ENCODE measurements at places on chromosomes 6 and 20. TPM values are rescaled to one million over a fixed set of nuclear protein-coding genes. Genes with fewer than 3 reads are reported as not detected.

- peaks cover 49% of the 10 kb centered on the region for H3K4me1 ChIP-seq
- no peak overlapping the region for H3K4me3 ChIP-seq
- H3K27me3 ChIP-seq = no peaks in the 10 kb centered on the region
- no peak for DNase-seq
- no peak overlapping the region for H3K27ac ChIP-seq
Measured at GRCh38 chr6:33279257-33279695, 2.4 kb downstream of the B3GALT4 start.

GRCh38 chr6:138991206-138991605 is 3.2 kb upstream of the REPS1 start:
- no peak overlapping the region for H3K27ac ChIP-seq
- H3K36me3 ChIP-seq = no peaks in the 10 kb centered on the region
- DNase-seq = no peak
- no peaks in the 10 kb centered on the region for H3K27me3 ChIP-seq

- no peaks in the 10 kb centered on the region for H3K4me1 ChIP-seq
- H3K36me3 ChIP-seq = no peaks in the 10 kb centered on the region
- H3K27ac ChIP-seq = no peak overlapping the region
- H3K4me3 ChIP-seq = no peak overlapping the region
- no peak for DNase-seq
Measured at GRCh38 chr6:36349240-36349639, 12.6 kb upstream of the BNIP5 start.

GRCh38 chr6:147418523-147418922 is 90.0 kb upstream of the SAMD5 start:
- H3K27ac ChIP-seq = no peak overlapping the region
- no peak for DNase-seq
- H3K36me3 ChIP-seq = no peaks in the 10 kb centered on the region
- H3K4me3 ChIP-seq = no peak overlapping the region

- H3K4me1 ChIP-seq = no peaks in the 10 kb centered on the region
- H3K4me3 ChIP-seq = no peak overlapping the region
- H3K27me3 ChIP-seq = no peaks in the 10 kb centered on the region
- no peak overlapping the region for H3K27ac ChIP-seq
Measured at GRCh38 chr6:170186941-170187668, 103.8 kb downstream of the DLL1 start.

AKAP12 gene
- polyA plus RNA-seq = not detected

PPP1R14C gene
- not detected for polyA plus RNA-seq

TMEM14C gene
- polyA plus RNA-seq = 89.9 TPM

PAK1IP1 gene
- 17.1 TPM for polyA plus RNA-seq

TCF21 gene
- polyA plus RNA-seq = not detected
